ENCODE measurements at places on chromosomes 2 and 18.

DNA sequence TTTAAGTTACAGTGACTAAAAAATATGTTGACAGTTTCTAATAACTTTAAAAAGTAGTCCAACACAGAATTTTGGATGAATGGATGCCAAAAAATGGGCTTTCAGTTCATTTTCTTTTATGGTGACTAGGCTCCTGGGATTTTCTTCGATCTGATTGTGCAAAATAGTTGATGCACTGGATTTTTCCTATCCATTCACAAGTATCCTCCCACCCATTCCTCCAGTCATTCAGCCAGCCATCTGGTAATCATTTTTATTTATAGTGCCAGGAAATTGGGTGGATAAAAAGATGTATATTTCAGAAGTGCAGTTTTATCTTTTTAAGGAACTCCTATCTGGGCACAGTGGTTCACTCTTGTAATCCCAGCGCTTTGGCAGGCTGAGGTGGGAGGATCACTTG is 175.1 kb downstream of the PTPRM start:
- no peak for DNase-seq

- DNase-seq: peak; percentile 88
These were observed 501.8 kb upstream of the RAB12 start for GRCh38 chr18:8107426-8107825.

- DNase-seq: peak; percentile 4
These were observed 60.3 kb downstream of the PIAS2 start for GRCh38 chr18:46856973-46857372.

GRCh38 chr2:12211326-12212175 is 465.1 kb downstream of the LPIN1 start:
- no peak for DNase-seq

GRCh38 chr18:57771193-57771592 is 31.9 kb downstream of the ATP8B1 start:
- no peak for DNase-seq

DNA sequence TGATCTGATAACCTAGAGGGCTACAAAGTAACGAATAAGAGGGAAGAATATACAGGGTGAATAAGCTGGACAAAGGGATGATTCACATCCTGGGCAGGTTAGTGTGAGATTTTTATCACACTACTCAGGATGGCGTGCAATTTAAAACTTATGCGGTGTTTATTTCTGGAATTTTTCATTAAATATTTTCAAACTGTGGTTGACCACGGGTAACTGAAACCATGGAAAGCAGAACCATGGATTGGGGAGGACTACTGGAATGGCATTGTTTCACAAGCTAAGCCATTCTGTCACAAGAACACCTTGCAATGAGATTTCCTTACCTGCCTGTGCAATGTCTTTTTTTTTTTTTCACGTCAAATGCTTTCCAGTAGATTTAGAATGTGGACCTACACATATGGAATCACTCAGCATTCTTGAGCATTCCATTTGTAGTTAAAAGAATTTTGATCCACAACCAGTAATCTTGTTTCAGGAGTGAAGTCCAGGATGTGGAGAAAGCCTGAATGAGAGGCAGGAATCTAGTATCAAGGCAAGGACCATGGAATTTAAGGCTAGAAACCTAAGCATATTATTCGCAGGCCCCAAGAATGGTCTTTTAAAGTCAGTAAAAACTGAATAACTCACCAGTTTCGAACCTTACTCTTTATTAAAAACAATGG is 8.0 kb upstream of the CDK15 start:
- peak; percentile 98 for DNase-seq

- no peak for DNase-seq
These were observed 64.7 kb upstream of the MGAT5 start for GRCh38 chr2:134189009-134189720.

DNA sequence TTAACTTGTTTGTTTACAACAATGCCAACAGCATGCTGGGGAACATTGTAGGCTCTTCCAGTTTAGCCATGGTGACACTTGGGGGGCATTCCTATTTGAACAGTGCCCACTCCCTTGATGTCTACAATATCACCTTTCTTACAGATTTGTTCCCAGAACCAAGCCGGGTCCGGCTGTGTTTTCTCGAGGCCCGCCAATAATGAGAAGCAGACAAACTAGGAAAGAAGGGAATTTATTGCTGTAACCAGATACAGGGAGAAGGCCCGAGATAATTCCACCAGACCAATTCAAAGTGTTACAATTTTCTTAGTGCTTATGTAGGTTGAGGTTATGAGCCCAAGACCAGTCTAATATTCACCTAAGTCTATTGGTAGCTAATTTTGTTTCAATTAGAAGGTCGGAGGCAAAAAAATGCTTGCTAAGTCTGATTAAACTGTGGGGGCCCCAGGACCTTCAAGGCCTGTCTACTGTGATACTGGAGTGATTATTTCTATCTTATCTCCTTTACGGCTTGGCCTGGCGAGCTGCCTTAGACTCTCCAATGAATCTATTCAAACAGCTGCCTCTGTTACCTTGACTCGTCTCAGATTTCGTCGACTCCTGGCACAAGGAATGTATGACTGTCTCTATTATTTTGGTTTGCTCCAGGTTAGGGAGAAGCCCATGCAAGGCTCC is 59.1 kb upstream of the PSME4 start:
- no peak for DNase-seq
